CD4-positive, alpha-beta T cell (primary cell): ENCODE measurements at places on chromosomes 16 and 17.

- no peak for DNase-seq
These were observed at the start of gene CEP295NL for GRCh38 chr17:78903101-78903779. Gene CEP295NL, minus strand, starts transcription at chr17:78903201. Its CDS starts 1,373 bp downstream, at chr17:78901828.

GRCh38 chr17:32283745-32284201 lies 18.1 kb downstream of the RHBDL3 start:
- no peak for DNase-seq

GRCh38 chr17:62000186-62000585 lies 64.9 kb downstream of the MED13 start:
- no peak for DNase-seq

GRCh38 chr17:79746889-79747507 lies 16.3 kb downstream of the ENPP7 start:
- DNase-seq: no peak

- DNase-seq: no peak
These were observed 26.1 kb downstream of the CACNA1G start for GRCh38 chr17:50586421-50587247.

GRCh38 chr16:51407921-51408320 lies 256.9 kb upstream of the SALL1 start:
- no peak for DNase-seq

- DNase-seq: peak; percentile 54
These were observed 42.8 kb upstream of the ZC3H18 start for GRCh38 chr16:88527186-88527936.

GRCh38 chr17:21345236-21345635 lies 30.9 kb upstream of the KCNJ12 start:
- no peak for DNase-seq

DNA sequence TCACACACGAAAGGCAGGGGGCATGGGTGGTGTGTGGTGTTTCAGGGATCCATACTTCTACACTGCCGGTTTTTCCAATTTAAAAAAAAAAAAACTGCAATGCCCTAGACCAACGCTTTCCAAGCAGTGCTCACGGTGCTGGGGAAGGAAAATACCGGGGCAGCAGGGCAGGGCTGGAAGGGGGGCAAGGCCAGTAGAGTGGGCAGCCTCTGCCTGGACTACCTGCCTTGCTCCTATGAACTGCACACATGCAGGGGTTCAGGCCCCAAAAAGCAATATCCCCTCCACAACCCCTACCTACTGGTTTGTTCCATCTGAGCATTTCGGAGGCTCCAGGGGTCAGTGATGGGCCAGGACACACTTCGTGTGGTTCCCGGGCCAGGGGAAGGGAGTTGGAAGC lies 29.4 kb downstream of the RPH3AL start:
- no peak for DNase-seq

GRCh38 chr16:13898233-13898632 lies 21.7 kb upstream of the ERCC4 start:
- DNase-seq: no peak

DNA sequence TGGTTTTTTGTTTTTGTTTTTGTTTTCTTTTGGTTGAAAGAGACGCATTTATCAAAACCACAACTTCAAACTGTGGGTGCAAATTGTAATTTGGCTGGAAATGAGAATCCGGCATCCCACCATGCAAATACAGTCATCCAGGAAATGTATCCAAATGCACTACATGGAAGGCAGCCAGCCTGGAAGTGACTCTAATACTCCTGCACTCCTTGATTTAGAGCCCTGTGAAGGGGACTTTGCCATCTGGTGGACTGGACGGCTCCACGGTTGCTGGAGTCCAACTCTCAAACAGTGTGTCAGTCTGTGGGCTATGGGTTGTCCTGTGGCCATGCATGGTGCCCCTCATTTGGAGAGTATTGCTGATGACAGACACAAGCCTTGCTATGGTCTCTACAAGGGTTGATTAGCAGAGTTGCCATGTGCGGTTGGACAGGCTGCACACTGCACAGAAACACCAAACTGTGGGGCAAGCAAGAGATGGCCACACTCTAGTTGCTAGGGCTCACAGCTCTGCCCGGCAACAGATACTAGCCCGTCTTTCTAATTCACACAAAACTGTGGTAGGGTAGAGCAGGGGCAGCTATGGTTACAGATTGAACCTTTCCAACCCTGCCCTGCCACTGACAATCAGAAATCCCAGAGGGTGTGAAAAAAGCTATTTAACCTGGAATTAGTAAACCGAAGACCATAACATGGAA lies 62.4 kb downstream of the VAT1L start:
- DNase-seq: no peak

DNA sequence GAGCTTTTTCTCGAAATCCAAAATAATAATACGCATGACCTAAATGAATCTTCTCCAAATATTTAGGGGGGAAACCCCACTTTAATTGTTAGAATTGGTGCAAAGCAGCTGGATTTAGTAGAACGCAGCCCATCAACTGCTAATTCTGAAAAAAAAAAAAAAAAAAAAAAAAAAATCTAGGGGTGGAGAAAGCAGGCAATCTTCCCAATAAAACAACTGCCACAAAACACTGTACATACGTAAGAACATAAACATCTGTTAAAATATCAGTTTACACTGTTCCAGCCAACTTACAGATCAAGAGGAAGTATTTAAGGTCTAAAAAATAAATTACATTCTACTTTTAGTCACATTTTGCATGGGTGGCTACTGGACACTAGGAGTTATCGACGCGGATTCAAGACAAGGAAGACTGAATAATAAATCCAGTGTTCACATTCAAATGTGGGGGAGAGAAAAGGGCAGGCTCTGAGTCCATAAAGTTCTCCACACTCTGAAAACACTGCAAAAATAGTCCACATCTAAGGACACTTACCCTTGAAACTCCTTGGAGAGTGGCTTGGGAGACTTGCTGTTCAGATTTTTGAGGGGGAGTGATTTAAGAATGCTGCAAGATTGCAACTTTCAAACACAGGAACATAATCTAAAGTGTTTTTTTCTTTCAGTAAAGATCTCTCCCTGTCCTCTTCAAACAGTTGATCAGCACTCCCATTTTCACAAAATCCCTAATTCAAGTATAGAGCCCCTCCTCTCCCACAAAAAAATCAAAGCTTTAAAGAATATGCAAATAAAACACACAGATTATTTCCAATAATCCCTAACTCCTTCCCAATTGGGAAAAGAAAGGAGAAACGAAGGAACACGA lies 1.3 kb downstream of the APPBP2 start:
- no peak for DNase-seq
